Fibroblast of the aortic adventitia (primary cell): ENCODE measurements at places on chromosomes 11 and 22. TPM values are rescaled to one million over a fixed set of nuclear protein-coding genes. Genes with fewer than 3 reads are reported as not detected.

Gene DEPDC7
- 3.5 and 9.9 TPM in 2 replicates for total RNA-seq

Gene ACTN3
- not detected in 2 replicates for total RNA-seq

Gene FAM180B
- not detected in 2 replicates for total RNA-seq

Gene GLB1L2
- total RNA-seq, result not detected in 2 replicates

Gene KRTAP5-9
- not detected in 2 replicates for total RNA-seq

Gene FIBIN
- 15.5 and 22.6 TPM in 2 replicates for total RNA-seq

Gene ARHGAP42
- total RNA-seq, result 12.6 and 21.1 TPM in 2 replicates

Gene INS
- total RNA-seq, result not detected in 2 replicates

Gene APOA1
- 0.72 and 70.3 TPM in 2 replicates for total RNA-seq

Gene RASL10A
- not detected in 2 replicates for total RNA-seq

Gene NEFH
- total RNA-seq, result 0.49 and 0.54 TPM in 2 replicates

Gene ZNF143
- 15.1 and 24.9 TPM in 2 replicates for total RNA-seq

Gene SLC37A2
- total RNA-seq, result 0.08 and 0.63 TPM in 2 replicates

Gene UBQLNL
- total RNA-seq, result 0.36 and 0.41 TPM in 2 replicates

Gene SLC1A2
- total RNA-seq, result 10.5 and 23.6 TPM in 2 replicates

Gene SDHAF2
- total RNA-seq, result 51.5 and 67.4 TPM in 2 replicates

Gene ARRB1
- total RNA-seq, result 32.0 and 36.3 TPM in 2 replicates

Gene C1QTNF4
- total RNA-seq, result not detected in 2 replicates

Gene TTC12
- total RNA-seq, result 9.8 and 12.7 TPM in 2 replicates

Gene NAV2
- 6.5 and 44.6 TPM in 2 replicates for total RNA-seq
